ENCODE measurements at places on chromosomes 5 and 9. TPM values are rescaled to one million over a fixed set of nuclear protein-coding genes. Genes with fewer than 3 reads are reported as not detected.

The MYMK gene
- total RNA-seq: not detected

The SPAG8 gene
- total RNA-seq: not detected

The OR5C1 gene
- not detected for total RNA-seq

The ANKRD34B gene
- total RNA-seq: not detected

The SCAI gene
- 13.7 TPM for total RNA-seq

GRCh38 chr9:130713286-130713960, 19.8 kb downstream of the EXOSC2 start:
- H3K4me3 ChIP-seq: peak overlapping the region; percentile 93
- peak overlapping the region; percentile 88 for H3K27ac ChIP-seq
- DNase-seq: peak; percentile 22
- peaks cover 19% of the 10 kb centered on the region for H3K4me1 ChIP-seq

DNA sequence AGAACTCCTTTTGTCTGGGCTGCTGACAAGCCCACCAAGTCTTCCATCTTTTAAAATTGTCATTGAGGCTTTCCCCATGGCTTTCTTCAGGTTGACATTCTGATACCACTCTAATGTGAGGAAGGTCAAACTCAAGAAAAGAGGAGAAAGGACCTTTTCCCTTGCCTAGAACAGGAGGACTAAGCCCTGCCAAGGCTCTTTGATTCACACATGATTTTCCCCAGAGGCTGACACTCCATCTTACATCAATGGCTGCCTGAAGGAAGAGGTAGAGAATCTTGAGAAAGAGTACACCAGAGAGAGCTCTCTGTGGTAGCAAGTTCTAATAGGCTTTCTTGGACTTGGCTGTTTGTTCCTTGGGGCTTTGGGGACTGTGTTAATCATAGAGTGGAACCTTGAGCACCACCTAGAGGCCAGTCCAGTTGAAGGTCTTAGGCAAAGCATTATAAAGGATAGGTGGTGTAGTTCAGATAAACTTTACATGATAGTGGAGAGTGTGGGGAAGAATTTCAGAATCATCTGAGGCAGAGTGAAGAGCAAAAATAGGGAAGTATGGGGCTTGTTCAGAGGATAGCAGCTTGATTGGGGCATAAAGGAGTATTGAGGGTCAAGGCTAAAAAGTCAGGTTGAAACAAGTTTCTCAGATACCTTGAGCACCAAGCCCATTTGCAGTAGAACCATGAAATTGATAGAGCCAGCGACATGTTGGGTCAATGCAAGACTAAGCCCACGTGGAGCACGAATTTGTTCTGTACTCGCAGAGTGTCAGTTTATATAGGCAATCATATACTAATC, 36.7 kb downstream of the NDFIP1 start:
- H3K4me3 ChIP-seq: no peak overlapping the region
- DNase-seq: peak; percentile 60
- peaks cover 2% of the 10 kb centered on the region for H3K4me1 ChIP-seq
- H3K27ac ChIP-seq: no peak overlapping the region

- DNase-seq: no peak
- H3K4me1 ChIP-seq: no peaks in the 10 kb centered on the region
- H3K27me3 ChIP-seq: no peaks in the 10 kb centered on the region
Observed at GRCh38 chr9:14031060-14031414, 282.9 kb downstream of the NFIB start.

DNA sequence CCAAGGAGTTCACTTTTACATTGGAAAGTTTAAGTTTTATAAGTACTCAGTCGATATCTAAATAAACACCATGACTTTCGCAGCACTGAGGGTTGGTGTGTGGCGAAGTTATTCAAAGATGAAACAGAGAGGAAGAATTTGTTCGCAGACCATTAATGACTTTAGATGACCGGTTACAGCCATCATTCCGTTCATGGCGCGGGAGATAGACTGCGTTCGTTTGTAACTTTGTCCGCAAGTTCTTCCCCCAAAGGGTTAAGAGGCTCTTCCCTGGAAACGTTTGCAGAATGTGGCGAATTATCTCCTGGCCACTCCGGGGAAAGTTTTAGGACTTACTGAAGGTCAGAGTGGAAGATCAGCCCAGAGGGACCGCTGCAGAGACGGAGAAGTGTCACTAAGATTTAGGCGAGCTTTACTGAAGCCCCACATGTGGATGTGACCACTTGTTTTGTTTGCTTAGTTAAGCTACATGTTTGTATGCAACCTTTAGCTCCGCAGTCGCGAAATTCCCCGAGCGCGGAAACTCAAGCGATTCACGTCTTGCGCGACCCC, 2.2 kb upstream of the FOXD1 start:
- DNase-seq: no peak
- peak overlapping the region; percentile 78 for H3K4me3 ChIP-seq
- H3K27me3 ChIP-seq: peaks cover 16% of the 10 kb centered on the region
- peaks cover 5% of the 10 kb centered on the region for H3K4me1 ChIP-seq
- H3K36me3 ChIP-seq: no peaks in the 10 kb centered on the region

DNA sequence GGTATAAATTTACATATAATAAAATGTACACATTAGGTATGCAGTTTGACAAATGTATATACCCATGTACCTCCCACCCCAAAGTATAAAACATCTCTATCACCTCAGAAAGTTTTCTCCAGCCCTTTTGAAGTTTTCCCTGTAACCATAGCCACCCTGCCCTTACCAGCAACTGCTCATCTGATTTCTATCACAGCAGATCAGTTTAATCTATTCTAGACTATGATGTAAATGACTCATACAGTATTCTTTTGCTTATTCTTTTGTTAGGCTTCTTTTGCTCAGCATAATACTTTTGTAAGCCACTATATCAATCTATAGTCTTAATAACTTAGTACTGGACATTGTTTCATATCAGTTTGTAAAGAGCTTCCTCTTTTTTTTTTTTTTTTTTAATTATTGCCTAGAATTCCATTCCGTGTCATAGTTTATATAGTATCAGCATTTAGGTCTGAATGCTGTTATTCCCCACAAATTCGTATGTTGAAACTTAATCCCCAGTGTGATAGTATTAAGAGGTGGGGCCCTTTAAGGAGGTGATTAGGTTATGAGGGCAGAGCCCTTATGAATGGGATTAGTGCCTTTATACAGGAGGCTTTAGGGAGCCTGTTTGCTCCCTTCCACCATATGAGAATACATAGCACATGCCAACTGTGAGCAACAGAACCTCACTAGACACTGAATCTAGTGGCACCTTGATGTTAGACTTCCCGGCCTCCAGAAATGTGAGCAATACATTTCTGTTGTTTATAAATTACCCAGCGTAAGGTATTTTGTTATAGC, 20.3 kb downstream of the MELK start:
- H3K27ac ChIP-seq: no peak overlapping the region
- H3K36me3 ChIP-seq: no peaks in the 10 kb centered on the region
- no peaks in the 10 kb centered on the region for H3K27me3 ChIP-seq
- H3K4me1 ChIP-seq: no peaks in the 10 kb centered on the region
- H3K4me3 ChIP-seq: no peak overlapping the region

- H3K4me3 ChIP-seq: no peak overlapping the region
- DNase-seq: no peak
- H3K27ac ChIP-seq: no peak overlapping the region
- H3K4me1 ChIP-seq: peaks cover 2% of the 10 kb centered on the region
Observed at GRCh38 chr5:75523275-75523674, 11.6 kb downstream of the POLK start.

DNA sequence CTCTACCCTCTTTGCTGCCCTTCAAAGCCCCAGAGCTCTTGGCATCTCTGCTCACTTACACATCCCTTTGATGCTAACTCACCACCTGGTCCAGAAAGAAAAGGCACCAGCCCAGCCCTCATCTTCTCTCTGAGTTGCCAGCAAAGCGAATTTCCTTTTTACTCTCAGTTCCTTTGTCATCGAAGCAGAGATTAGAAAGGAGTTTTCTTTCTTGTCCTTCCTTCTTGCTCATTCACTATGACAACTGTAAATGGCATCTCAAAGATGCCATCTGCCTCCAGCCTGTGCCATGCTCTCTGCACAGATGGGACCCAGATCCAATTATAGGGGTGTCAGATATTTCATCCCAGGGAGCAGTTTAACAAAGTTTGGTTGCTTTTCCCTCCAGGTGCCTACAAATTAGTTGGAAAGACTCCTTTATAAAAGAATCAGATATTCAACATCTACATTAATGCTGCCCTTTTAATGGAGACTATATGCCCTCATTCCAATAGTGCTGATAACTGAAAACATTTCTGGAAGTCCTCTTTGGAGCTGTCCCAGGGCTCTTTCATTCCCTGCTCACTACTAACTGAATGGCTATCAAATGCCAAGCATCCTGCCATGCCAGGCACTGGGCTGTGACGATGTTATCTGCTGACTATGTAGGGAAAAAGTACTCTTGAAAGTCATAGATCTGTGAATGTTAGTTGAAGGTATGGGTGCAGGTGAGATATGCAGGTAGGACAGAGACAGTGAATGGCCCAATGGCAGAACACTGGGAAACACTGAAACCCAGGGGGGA, 58.9 kb downstream of the SUSD1 start:
- H3K27me3 ChIP-seq: no peaks in the 10 kb centered on the region
- peak overlapping the region; percentile 2 for H3K27ac ChIP-seq
- H3K4me3 ChIP-seq: no peak overlapping the region

Measured in glutamatergic neuron (in vitro differentiated cells).